ENCODE measurements at places on chromosomes 7 and 10. TPM values are rescaled to one million over a fixed set of nuclear protein-coding genes. Genes with fewer than 3 reads are reported as not detected.

DNA sequence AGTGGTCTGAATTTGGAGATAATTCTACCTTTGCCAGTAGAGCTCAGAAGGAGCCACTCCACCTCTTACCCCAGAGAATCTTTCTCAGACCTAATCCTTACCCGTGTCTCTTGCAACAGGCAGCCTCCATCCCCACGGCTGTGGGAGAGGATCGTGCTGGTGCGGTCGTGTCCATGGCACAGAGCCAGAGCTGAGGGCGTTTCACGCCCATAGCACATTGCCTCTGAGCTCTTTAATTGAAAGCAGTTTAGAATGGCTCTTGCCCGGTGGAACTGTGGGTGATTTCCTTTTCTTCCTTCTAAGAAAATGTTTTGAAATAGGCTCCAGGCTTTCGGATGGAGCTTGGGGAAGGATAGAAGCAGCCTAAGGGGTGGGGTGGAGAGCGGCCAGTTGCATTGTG is 41.5 kb downstream of the PRF1 start:
- no peak for DNase-seq

GRCh38 chr7:4134204-4134603 is 547.9 kb upstream of the FOXK1 start:
- no peak for DNase-seq

DNA sequence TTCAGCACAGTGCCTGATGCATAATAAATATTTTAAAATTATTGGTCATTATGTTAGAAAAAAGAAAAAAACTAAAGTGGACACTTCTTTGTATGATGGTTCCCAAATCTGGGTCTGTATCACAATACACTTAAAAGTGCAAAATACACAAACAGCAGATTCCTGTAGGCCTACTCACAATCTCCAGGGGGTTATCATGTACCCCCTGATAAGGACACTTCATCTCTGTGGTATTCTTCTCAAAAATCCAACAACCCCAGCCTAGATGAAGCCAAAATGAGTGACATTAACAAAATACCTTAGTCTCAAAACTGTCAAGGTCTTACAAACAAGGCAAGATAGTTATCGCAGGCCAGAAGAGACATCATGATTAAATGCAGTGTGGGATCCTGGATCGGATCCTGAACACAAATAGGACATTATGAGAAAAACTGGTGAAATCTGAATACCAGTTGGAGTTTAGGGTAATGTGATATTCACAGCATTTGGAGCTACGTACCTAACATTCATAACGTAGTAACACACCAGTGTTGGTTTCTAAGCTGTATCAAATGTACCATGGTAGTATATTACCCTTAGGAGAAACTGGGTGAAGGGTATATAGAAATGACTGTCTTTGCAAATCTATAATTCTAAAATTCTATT is 45.2 kb downstream of the NSUN6 start:
- DNase-seq, result no peak

- DNase-seq, result no peak
Measured at GRCh38 chr10:122503886-122504609, 42.7 kb downstream of the HTRA1 start.

GRCh38 chr7:92602352-92603088 is 12.3 kb upstream of the FAM133B start:
- no peak for DNase-seq

GRCh38 chr7:112122798-112123197 is 83.4 kb downstream of the DOCK4 start:
- DNase-seq, result no peak

DNA sequence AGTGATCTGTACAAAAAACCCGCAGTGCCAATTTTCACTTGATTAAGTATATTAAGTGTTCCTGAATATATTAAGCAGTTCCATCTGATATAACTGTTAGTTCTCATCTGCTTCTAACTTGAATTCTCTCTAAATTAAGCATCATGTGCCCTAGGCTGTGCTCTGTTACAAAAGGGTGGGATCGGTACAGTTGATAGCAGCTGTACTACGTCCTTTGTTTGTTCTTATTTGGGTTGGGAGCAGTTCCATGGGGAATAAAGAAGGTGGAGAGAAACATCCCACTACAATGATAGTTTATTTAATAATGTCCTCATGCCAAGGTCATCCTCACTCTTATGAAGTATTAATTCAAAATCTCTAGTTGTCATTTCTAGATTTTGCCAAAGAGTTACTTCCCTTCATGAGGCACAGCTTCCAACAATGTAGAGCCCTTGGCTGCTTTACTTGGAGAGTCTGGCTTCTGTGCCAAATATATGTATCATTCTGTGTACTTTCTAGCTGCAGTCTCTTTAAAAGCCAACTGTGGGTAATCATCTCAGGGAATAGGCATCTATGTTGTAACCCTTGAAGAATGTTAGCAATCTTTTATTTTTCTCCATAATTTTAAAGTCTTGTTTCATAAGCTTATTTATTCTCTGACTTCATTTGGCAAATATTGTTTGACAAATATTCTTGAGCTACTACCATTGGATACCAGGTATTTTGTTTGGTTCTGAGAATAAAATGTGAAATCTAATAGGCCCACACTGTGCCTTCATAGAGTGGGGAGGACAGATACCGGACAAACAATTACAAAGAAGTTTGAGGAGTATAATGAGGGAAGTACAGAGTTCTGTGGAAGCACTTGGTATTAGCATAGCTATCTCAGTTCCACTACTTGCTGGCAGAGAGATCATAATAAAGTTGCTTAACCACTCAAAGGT is 22.4 kb upstream of the AHR start:
- no peak for DNase-seq

DNA sequence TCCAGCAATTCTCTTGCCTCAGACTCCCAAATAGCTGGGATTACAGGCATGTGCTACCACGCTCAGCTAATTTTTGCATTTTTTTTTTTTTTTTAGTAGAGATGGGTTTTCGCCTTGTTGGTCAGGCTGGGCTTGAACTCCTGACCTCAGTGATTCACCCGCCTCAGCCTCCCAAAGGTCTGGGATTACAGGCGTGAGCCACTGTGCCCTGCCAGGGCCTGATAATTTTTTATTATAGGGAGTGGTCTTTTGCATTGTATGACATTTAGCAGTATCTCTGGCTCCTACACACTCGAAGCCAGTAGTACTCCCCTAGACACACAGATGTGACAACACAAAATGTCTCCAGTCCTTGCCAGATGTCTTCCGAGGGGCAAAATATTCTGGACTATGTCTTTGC is 124.0 kb downstream of the DKK1 start:
- DNase-seq, result no peak

GRCh38 chr10:24958721-24959381 is 6.4 kb upstream of the PRTFDC1 start:
- peak; percentile 92 for DNase-seq

GRCh38 chr10:77146712-77147336 is 490.8 kb downstream of the KCNMA1 start:
- no peak for DNase-seq

DNA sequence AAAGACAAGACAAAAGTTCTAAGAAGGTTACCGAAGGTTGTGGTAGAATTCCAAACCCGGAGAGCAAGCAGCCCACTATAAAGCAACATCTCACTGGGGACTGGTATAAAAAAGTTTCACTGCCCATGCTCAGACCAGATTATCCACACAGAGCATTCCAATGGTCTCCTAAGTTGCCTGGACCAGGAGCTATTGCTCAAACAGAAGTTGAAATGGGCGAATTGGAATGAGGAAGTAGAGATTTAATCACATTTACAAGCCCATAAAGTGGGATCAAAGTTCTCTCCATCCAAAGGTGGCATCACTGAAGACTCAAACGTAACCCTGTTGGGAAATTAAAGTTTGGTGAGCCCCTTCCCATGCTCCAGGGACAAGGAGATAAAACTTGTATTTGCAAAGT is 19.8 kb downstream of the OR2F1 start:
- DNase-seq, result no peak

- DNase-seq, result no peak
Measured at GRCh38 chr7:2120841-2121830, 111.6 kb downstream of the MAD1L1 start.

DNA sequence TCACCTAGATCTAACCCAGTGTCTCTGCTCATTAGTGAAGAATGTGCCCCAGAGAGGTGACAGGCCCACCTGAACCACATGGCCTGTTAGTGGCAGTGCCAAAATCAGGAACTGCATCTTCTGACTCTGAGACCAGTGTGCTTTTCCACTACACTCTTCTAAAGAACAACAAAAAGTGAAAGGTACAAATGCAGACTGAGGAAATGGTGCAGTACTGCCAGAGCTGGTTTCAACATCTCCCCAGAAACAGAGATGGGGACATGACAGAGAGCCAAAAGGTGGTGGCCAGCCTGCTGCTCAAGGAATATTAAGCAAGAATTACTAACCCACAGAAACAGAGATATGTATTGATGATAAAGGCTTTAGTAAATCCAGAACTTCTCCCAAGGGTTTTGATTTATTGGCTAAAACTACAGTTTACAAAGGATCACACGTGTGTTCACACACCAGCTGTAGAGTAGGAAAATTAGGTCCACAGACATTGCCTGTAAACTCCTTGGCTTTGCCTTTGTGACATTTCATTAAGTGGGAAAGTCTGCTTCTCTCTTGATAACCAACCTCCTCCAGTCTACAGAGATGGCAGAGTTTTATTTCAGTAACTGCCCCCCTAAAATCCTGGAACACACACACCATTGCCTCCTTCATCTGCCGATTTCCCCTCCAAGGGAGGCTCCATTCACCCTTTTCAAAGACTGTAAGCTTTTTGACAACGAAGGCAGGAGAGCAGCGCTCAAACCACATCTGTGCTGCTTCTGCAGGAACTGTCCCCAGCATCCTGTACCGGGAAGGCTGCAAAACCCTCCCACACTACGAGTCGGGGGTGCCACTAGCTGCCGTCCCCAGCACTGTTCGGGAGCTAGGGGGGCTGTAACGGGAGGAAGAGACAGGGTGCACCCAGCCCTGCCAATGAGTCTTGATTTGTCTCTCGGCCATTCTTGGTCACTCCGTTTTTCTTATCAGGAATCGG is 29.8 kb downstream of the GSDME start:
- DNase-seq, result no peak

GRCh38 chr7:13991791-13992595 is 2.5 kb upstream of the ETV1 start:
- DNase-seq, result no peak

GRCh38 chr7:91778416-91778815 is 102.1 kb downstream of the MTERF1 start:
- no peak for DNase-seq

- DNase-seq, result no peak
Measured at GRCh38 chr7:80623503-80624252, 14.8 kb upstream of the CD36 start.

GRCh38 chr10:132449051-132449810 is 52.2 kb downstream of the PWWP2B start:
- DNase-seq, result no peak

Gene SEMA4G
- 6.7 TPM for polyA plus RNA-seq

Gene CPA2
- polyA plus RNA-seq, result 0.49 TPM

Gene CNPY4
- 33.8 TPM for polyA plus RNA-seq

Gene PPIA
- 754 TPM for polyA plus RNA-seq

Gene NDUFA5
- polyA plus RNA-seq, result 111 TPM

Gene DOCK4
- 7.5 TPM for polyA plus RNA-seq

Gene ANKRD61
- polyA plus RNA-seq, result 1.0 TPM

Gene TIMM23
- 54.8 TPM for polyA plus RNA-seq

Gene ZNF655
- 46.1 TPM for polyA plus RNA-seq

Gene COL28A1
- polyA plus RNA-seq, result 1.1 TPM

Gene ACBD7
- polyA plus RNA-seq, result 0.94 TPM

All from forelimb muscle (tissue), 1 donor.